ENCODE measurements at places on chromosomes 1 and 21. TPM values are rescaled to one million over a fixed set of nuclear protein-coding genes. Genes with fewer than 3 reads are reported as not detected.

The CAPN8 gene
- total RNA-seq = 0.69 TPM

The TRIM63 gene
- not detected for total RNA-seq

The LCE1C gene
- not detected for total RNA-seq

The KCNC4 gene
- total RNA-seq = 4.4 TPM

The CYP4A11 gene
- not detected for total RNA-seq

The NOS1AP gene
- 0.43 TPM for total RNA-seq

The SLC44A3 gene
- 2.1 TPM for total RNA-seq

The TMEM35B gene
- total RNA-seq = 16.7 TPM

The KRTAP25-1 gene
- total RNA-seq = not detected

The PKP1 gene
- total RNA-seq = not detected

The ARTN gene
- not detected for total RNA-seq

The ITLN1 gene
- not detected for total RNA-seq

The EPHA8 gene
- total RNA-seq = not detected

The HLX gene
- total RNA-seq = 5.1 TPM

The RGS13 gene
- not detected for total RNA-seq

The ZFP69B gene
- total RNA-seq = 2.1 TPM

The RPTN gene
- not detected for total RNA-seq

The HAO2 gene
- not detected for total RNA-seq

The PRAMEF8 gene
- total RNA-seq = not detected

The TMEM61 gene
- 0.34 TPM for total RNA-seq

The PTGS2 gene
- total RNA-seq = 12.9 TPM

The NIPAL3 gene
- total RNA-seq = 7.1 TPM

The AURKAIP1 gene
- total RNA-seq = 183 TPM

The SELL gene
- total RNA-seq = 0.28 TPM

The GPR37L1 gene
- 0.13 TPM for total RNA-seq

The ICOSLG gene
- 2.3 TPM for total RNA-seq

The HSPA13 gene
- total RNA-seq = 22.1 TPM

The KRTAP21-2 gene
- not detected for total RNA-seq

The HMGN2 gene
- total RNA-seq = 358 TPM

The GRIK1 gene
- total RNA-seq = not detected

The KRTAP12-2 gene
- not detected for total RNA-seq

The UMODL1 gene
- not detected for total RNA-seq

The FNBP1L gene
- 20.5 TPM for total RNA-seq
